ENCODE measurements at places on chromosomes 12 and 14.

GRCh38 chr14:50763382-50764007, 67.5 kb downstream of the NIN start:
- no peak for DNase-seq

DNA sequence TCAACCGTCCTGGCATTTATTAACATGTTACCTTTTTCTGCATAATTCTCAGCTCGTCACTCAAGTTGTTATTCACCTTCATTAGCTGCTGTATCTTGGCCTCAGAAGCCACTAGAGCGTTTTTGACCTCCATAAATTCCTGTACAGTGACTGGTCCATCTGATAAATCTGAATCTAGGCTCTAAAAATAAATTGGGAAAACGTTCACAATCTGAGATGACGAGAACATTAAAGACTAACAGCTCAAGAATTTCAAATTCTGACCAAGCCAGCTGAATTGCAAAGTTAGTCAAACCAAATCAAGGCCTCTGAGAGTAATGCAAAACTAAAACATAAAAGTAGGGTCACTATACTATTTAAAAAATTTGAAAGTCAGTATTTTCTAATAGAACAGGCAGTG, 45.0 kb downstream of the GIT2 start:
- DNase-seq = no peak

DNA sequence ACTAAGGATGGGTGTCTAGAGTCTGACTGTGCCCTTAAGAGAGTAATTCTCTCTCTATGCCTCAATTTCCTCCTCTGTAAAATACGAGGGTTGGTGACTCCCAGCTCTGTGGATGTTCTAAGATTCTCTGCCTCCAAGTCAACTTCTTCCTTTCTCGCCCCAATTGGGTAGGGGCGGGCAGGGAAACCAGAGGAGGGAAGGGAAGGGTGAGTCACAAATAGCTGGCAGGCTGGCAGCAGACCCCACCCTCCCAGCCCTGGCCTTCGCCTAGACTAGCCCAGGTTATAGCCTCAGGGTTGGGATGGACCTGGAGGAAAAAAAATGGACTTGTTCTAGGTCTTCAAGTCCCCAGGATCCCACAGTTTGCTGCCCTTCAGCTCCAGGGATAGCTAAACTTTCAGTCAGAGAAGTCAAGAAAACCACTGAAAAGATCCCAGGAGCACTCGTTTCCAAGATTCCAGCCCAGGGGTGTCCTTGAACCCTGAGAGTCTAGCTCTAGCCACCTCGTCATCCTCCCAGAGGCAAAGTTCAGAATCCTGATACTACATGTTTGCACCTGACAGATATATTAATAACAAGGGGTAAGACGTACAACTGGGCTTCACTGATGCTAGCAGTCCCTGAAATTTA, 2.3 kb downstream of the DGKA start:
- no peak for DNase-seq

DNA sequence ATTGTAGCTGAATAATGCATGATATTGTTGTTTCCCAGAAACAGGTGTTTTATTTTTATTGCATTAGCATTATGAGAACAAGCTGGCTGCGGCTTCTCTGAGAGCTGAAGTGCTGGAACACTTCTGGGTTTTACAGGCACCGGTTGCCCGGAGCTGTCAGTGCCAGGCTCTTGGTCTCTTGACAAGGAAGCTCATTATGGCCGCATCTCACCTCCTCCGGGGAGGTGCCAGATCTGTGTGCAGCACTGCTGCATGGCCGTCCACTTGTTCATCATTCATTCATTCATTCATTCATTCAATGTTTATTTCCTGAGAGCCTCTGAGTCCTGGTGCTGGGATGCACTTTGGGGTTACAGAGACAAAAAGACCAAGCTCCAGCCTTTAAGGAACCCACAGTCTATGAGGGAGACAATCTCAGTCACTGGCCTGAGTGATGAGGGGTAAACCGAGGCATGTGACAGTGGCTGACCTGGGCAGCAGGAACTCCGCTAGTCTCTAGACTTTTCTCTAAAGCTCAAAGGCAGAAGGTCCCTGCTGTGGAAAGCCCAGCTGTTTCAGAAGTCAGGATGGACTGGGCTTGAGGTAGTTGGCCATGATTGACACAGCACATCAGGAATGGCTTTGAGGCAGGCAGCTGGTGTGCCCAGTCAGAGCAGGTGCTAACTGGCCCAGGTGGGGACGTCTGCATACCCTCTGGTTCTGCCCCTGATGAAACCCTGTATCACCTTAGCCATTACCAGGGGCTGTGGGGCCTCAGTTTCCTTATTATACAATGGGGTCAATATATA, 181.0 kb downstream of the ADGRD1 start:
- no peak for DNase-seq

- no peak for DNase-seq
Measured at GRCh38 chr12:1592444-1593173, 1.8 kb downstream of the FBXL14 start.

DNA sequence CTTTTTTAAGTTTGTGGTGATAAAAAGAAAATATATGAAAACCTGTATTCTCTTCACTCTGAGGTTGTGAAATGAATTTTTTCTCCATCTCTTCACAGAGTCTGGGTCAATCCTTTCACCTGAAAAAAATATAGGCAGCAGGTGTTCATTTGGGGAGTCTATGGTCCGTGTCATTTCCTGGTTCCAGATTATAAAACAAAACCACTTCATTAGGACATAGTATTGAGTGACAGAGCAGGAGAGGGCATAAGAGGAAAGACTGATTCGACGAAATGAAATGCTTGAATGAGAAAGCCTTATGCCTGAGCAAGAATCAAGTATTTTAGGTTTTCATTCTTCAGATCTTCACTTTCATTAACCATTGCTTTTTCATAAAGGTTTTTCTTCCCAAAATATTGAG, 51.8 kb upstream of the NUAK1 start:
- DNase-seq = no peak

GRCh38 chr14:88983755-88984154, 159.3 kb downstream of the TTC8 start:
- no peak for DNase-seq

DNA sequence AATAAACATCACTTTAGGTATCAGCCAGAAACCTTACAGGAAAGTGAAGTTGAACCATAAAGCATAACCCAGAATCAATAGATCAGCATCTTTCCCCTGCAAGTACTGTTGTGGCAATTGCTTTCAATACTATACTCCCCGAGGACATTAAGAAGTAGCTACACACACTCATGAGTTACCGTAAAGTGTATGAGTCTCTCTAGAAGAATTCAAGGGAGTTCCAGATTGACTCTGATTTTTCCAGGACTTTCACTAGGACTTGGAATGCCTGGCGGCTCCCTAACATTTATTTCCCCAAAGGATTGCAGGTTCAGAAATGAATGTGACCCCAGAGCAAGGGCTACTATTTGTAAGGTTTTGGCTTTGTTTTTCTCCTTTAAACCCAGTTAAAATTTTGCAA, 465.4 kb upstream of the MDGA2 start:
- DNase-seq = no peak

GRCh38 chr12:103707446-103707845, 120.4 kb downstream of the STAB2 start:
- DNase-seq = no peak

- peak; percentile 93 for DNase-seq
Measured at GRCh38 chr12:49130151-49131050, 794 bp downstream of the TUBA1B start.

DNA sequence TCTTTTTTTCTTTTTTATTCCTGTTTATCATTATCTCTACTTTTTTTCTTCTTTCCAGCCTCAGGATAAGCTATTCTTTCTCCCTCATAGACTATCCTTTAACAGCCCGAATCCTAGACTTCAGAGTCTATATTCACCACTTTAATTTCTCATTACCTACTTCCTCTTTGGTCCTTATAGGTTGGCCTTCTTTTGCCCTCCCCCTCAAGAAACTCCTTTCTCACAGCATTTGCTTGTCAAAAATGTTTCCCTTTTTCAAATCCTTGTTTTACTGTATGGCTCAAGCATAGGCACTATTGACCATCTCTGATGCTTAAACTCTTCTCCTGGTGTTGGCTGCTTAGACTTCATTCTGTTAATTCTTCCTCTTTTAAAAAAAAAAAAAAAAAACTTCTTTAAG, 52.5 kb downstream of the KIAA0586 start:
- DNase-seq = no peak

- no peak for DNase-seq
Measured at GRCh38 chr12:3084742-3085141, 7.6 kb downstream of the TSPAN9 start.

DNA sequence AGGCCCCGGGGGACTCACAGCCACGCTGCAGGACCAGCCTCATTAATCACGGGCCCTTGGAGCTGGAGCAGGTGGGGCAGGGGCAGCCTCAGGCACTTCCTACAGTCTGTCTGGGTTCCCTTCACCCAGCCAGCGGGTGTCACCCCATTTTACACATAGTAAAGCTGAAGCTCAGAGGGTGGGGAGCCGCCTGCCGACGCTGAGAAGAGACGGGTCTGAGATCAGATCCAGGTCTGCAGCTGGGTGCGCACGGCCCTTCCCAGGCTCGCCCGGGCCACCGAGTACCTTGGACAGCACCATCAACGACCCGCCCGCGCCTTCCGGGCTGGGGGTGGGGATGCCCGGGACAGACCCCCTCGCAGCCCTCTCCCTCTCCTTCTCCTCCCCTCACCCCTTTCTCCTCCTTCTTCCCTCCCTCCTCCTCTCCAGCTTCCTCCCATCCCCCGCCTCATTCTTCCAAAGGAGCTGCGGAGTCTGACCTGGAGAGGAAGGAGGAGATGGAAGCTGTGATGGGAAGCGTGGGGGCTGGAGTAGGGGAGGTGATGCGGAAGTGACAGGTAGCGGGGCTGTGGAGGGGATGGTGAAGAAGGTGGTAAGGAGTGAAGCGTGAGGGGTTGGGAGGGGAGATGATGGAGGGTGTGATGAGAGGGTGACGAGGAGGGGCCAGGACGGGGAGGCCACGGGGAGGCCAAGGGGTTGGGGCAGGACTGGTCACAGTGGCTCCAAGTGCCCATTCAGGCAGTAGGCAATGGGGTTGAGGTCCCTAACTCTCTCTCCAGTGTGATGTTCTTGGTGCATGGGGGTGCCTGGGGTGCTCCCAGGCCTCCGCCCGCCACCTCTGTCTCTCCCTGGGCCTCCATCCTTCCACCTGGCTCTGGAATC, 8.8 kb downstream of the DTX1 start:
- no peak for DNase-seq

DNA sequence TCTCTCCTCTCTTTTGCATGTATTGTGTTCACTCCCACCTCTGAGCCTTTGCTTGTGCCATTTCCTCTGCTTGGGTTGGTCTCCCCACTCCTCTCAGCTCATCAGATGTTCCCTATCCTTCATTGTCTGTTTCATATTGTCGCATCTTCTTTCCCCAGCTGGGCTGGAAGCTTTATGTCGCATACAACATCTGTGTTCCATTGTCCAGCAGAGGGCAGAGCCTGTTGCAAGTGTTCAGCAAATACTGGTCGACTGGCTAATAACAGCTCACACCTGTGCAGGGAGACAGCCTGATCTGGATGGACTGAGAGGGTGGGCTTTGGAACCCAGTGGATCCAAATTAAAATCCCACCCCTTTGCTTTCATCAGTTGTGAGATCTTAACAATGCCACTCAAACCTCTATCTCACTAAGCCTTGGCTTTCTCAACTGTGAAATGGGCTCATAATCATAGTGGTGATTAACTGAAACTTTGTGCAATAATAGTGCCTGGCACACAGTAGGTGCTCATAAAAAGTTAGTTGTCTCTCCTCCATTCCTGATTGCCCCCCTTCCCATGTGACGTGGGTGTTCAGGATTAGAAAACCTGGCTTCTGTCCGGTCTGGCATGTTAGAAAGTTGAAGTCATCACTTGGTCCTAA, 75.8 kb downstream of the RIN3 start:
- no peak for DNase-seq

DNA sequence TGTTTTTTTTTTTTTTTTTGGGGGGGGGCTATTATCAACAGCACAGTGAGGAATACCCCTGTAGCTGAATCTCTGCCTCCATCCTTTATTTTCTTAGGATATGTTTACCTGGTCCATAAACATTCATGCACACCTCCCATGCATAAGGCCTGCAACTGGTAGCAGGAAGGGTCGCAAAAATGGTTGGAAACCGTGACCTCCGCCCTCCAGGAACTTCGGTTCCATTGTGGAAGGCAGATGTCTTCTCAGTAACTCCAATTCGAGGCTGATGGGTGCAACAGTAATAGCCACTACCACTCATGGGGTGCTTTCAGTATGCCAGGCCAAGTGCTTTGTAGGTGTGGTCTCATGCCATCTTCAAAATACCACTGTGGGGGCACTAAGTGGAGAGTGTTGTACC, 40.2 kb downstream of the ACACB start:
- DNase-seq = no peak

GRCh38 chr12:1650260-1650977, 21.4 kb downstream of the WNT5B start:
- DNase-seq = no peak

- DNase-seq = no peak
Measured at GRCh38 chr12:84937415-84937814, 24.8 kb upstream of the SLC6A15 start.

DNA sequence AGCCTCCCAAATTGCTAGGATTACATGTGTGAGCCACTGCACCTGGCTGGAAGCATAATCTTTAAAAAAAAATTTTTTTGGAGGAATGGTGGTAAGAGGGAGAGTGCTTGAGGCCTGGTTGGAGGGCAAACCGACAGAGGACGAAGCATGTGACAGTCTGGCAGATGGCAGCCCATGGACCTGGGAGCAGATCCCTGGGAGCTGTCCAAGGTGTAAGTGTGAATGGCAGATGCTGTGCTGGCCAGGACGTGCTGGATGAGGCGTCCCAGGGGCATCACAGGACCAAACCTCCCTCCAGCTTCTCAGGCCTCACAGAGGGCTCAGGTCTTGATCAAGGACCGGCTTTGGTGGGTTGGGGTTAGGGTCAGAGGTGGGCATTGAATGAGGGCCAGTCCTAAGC, 128.4 kb upstream of the NCOR2 start:
- DNase-seq = no peak

- no peak for DNase-seq
Measured at GRCh38 chr12:20183563-20183962, 184.8 kb upstream of the PDE3A start.

GRCh38 chr12:29455087-29455486, 42.4 kb downstream of the OVCH1 start:
- DNase-seq = no peak

DNA sequence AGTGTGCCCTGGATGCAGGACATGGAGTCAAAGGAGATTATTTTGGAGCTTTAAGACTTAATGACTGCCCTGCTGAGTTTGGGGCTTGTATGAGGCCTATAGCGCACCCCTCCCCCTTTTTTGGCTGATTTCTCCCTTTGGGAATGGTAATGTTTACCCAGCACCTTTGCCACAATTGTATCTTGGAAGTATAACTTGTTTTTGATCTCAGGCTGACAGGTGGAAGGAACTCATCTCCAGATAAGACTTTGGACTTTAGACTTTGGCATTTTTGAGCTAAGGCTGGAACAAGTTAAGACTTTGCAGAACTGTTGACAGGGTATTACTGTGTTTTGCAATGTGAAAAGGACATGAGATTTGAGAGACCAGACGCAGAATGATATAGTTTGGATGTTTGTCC, 110.5 kb downstream of the DERA start:
- no peak for DNase-seq

DNA sequence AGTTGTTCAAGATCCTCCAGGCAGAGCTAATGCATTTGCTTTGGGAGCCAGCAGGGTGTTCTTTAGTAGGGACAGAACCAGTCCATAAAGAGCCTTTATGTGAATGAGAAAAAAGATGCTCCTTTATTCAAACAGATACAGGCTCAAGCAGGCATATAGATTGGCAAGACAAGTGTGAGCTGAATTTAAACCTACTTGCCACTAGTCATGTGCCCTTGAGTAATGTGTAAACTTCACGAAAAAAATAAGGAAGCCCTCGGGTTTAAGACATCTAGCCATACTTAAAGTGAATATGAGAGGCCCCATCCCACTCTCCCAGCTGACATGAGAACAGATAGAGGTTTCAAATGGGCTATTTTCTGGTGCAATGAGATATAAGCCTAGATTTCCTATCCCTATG, 43.1 kb upstream of the STRAP start:
- no peak for DNase-seq
